Thyroid gland (tissue), 4 donors: ENCODE measurements at places on chromosomes 4 and X.
A peak's percentile ranks its signal among the peaks of the same experiment; 100 is the strongest.

DNA sequence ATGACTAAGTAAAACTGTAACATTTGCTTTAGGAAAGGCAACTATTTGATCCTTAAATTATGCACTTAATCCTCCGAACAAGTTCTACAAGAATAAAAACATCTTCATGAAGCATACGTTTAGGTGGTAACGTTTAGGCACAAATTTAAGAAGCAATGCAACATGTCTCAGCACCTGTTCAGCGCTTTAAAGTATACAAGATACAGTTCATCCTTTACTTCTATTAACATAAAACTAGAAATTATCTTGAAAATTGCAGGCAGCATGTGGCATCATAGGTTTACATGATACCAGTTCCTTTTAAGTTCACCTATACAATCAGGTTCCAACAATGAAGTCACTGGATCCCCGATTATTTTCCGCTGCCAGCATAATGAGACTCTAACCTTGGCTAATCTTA is 1.5 kb downstream of the PLA2G12A start:
- DNase-seq: no peak

- DNase-seq: no peak
Measured at GRCh38 chrX:65601126-65601525, 66.3 kb upstream of the MSN start.

- no peak for DNase-seq
Measured at GRCh38 chr4:170339522-170339921, 249.8 kb upstream of the AADAT start.

- no peak for DNase-seq
Measured at GRCh38 chr4:18198653-18199052, 177.1 kb upstream of the LCORL start.

DNA sequence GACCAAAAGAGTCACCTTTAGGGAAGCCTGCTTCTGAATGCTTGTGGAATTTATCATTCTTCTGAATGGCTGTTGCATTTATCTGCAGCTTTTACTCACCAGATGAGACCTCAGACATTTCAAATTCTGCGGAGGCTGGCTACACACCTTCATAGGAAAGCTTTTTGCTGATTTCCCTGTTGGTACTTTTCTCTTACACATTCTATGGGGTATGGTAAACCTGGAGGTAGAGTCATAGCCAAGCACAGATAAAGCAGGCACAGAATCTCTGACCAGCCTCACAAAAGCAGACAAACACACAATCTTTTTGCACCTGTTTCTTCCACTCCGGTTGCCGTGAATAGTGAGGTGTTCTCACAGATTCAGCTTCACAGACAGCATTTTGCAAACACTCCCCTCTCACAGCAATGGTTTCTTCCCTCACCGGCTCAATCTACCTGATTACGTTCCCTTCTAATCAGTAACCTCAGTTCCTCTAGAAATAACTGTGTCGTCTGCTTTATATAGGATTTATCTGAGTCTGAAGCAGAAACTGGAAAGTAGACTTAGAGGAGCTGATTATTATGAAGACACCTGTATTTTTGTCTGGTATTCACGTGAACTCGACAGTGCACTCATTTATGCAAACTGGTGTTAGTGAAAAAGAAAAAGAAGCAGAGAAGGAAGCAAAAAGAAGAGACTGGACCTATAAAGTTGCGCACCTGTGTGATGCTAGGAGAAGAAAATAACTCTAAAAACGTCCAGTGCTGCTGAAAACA is 83.1 kb downstream of the DMD start:
- no peak for DNase-seq

DNA sequence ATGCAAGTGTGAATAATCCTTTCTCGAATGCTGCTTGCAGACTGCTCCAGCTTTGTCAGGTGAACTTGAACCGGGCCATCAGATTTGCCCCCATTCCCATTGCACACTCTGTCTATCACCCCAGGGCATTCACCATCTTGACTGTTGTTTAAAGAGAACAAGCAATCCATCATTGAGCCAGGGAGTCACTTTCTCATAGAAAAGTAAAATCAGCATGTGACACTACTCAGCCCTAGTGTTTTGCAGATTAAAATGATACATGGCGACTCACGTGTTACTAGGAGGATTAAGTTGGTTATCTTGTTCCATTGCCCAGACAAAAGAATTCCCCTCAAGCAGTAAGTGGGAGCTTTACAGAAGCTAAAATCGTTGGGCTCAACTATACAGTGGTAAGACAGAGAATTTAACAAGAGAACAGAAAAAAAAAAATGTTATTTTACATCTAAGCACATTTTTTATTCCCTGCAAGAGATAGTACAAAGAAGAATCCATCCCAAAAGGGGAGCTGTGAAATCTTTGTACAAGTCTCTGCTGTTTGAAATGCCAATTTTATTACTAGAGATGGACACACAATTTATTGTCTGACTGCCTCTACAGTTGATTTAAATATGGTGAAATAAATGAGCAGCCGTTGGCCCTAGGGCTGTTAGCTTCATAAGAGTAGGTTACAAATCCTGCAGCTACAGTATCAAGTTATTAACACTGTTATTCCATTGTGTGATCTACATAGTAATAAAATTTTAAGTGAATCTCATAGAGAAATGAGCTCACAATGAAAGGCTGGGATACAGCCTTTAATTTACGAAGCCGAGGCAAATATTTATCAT is 67.5 kb downstream of the NEUROG2 start:
- no peak for DNase-seq

- DNase-seq: no peak
Measured at GRCh38 chrX:70338290-70338689, 48.4 kb downstream of the KIF4A start.

- DNase-seq: peak; percentile 5
Measured at GRCh38 chrX:21740329-21741274, 17.3 kb downstream of the SMPX start.

- DNase-seq: no peak
Measured at GRCh38 chr4:77800483-77801259, 18.5 kb downstream of the CNOT6L start.

DNA sequence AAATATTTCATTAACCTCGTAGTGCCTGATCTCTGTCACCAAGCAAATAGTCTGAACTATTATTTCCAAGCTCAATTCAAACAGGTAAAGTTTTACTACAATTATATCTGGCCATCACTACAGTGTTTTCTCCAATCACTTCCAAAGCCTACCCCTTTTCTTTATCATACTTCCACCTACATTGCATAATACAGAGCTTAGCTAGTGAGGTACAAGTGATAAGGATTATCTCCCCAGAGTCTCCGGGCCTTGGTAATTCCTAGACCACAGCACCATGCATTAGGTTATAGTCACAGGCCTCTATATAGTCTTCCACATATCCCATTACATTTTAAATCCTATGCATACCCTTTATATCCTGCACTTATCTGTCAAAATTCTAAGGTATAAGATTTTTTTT is 154.2 kb downstream of the SNCA start:
- DNase-seq: no peak

DNA sequence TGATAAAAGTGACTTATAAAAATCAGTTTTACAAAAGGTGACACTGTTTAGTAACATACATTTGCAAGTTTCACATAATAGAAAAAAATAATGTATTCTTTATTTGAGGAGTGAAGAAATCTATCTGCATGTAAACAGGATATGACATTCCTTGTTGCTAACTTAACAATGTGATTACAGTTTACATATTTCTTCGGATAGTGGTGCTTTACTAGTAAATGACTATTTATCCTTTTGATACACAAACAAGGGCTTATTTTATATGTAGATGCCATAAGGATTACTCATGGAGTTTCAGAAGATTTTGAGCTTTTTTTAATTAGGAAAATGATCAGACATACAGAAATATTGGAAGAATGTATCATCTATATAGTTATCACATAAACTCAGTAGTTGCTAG is 126.5 kb downstream of the SLIT2 start:
- DNase-seq: no peak

DNA sequence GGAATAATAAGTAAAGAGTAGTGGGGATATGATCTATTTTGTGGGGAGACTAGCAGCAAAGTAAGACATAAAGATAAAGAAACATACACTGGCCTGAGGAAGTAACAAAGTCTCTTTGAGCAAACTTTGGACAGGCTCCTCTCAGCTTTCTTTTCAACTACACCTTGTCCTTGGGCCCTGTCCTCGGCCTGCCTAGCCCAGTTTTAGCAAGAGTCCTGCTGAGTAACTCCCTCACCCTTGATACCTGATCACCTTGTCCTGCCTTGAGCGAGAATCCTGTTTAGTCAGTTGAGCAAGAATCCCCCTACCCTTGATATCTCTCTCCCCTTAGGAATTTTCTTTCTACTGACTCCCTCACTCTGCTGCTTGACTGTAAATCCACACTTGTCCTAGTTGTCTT is 11.5 kb downstream of the HNRNPH2 start:
- no peak for DNase-seq

DNA sequence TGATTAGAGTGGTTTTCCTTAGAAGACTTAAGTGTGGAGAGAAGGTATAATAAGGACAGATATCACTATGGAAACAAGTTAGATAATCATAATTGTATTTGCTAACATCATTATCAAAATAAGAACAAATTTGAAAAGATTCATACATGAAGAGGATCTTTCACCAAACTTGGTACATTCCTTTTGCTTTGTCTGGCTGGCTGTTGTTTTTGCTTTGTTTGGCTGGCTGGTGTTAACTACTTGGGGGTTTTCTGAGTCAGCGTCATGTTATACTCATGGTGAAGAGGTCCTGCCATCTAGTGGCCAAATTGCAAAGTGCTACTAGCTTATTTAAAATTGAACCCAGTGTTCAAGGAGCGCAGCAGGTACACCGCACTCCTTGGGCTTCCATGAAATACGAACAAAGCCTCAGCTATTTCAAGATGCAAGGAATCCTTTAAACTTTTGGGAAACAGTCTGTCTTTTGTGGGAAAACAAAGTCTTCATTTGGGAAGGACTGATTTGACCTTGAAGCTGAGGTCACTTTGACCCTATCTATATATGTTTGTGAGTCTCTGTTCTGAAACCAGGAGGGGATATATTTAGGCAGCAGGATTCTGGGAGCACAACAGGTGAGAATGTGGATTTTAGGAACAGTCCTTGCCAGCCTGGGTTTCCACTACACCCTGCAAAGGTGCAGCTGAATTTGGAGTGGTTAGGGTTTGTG is 129.7 kb downstream of the PLS3 start:
- DNase-seq: peak; percentile 60

DNA sequence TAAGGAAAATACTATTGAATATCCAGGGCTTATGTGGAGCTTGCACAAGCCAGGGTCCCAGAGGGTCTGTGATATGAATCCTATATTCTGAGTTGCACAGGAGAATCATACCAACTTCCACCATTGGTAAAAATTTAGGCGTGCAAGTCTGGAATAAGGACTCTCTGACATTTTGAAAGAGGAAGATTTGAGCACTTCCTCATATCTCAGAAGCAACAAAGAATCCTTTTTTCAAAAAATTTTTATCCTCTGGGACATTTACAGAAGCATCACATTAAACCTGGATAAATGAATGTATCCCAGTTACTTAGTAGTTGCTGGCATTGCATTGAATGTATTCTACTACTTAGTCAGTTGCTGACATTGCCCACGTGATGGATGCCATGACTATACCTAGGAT is 24.2 kb upstream of the CAMK2D start:
- DNase-seq: no peak

- DNase-seq: no peak
Measured at GRCh38 chr4:84481077-84481859, 17.8 kb downstream of the NKX6-1 start.

GRCh38 chr4:75046641-75047040 is 113.7 kb downstream of the PARM1 start:
- DNase-seq: no peak
